ENCODE measurements at places on chromosomes 4 and X.

DNA sequence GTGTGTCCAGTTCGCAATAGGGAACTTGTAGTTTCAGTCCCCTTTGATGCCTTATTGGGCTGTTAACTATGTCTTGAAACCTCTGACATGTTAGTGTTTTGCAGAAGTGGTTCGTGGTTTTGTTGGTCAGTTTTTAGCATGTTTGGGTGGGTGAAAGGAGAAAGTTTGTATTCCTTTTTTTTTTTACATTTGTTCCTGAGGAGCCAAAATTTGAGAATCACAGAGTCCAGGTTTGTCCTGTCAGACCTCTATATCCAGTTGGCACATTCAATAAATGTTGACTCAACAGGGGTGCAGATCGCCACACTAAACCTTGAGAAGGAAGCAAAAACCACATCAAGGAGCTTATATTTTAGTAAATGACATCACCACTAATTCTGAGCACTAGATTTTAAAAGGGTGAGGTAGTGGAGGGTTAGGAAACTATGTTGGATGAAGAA, 26.2 kb downstream of the DLG3 start:
- DNase-seq: no peak

DNA sequence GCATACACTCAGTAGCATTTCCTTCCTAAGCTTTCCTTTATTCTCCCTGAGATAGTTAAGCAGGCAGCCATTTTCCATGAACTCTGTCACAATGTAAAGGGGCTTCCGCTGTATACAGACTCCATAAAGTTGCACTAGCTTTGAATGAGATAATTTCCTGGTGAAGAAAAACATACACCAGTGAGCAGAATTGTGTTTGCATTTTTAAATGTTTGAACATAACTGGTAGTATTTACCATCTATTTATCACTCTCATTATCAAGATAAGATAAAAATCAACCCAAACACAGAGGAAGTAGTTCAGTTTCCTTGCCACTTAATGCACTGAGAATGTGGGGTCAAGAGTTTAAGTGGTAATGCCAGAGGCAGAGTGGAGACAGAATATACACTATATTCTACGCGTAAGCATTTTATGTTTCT, 54.1 kb downstream of the TXK start:
- no peak for DNase-seq

- no peak for DNase-seq
Measured at GRCh38 chrX:16023790-16024734, 99.3 kb upstream of the GRPR start.

DNA sequence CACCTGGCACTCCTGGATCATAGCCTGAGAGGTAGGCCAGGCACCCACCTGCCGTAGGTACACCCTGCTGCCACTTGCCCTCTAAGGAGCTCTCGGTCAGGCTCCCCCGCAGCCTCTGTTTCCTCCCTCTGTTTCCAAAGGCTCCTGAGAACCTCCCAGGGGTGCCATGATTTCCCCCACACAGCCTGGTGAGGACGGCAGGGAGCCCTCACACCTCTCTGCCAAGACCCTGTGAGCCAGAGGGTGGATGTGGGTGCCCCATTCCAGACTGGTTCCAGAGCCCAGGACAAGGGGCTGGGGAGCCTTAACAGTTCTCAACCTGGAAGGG, 1.6 kb upstream of the ABLIM2 start:
- no peak for DNase-seq

GRCh38 chr4:142832022-142832421, 14.1 kb downstream of the INPP4B start:
- DNase-seq: no peak

DNA sequence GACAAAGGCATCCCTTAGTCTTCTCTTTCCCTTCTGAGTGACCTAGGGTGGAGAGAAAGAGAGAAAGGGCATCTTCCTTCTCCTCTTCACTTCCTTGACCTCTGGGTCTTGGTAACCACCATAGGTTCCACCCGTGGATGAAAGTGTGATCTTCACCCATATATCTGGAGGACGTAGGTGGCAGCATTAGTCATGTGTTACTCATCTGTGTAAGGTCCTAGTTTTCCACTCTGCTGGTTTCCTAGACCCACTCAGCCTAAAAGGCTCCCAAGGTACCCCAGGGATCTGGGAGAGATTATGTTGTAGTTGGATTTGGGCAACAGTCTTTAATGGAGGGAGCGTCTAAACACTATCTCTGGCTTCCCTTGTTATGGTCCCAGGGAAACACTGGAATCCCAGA, 45.5 kb upstream of the RAB9B start:
- DNase-seq: no peak

DNA sequence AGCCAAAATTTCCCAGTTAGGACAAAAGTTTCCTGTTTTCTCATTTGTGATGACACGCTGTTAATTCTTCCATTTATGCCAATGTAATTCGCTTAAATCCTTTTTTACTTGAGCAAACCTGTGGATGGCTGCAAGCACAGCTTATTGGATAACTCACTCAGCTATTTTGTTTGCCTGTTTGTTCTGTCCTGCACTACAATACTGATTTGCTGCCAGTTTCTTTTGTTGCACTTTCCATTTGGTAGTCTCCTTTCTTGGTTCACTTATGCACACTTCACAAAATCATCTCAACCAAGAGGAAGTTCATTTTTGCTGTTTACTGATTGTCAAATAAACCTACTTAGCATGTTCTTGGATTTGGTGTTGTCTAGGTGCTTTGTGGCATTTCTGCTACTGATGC, 40.3 kb downstream of the MFAP3L start:
- no peak for DNase-seq

- DNase-seq: no peak
Measured at GRCh38 chr4:10186228-10187214, 69.9 kb upstream of the WDR1 start.

- DNase-seq: no peak
Measured at GRCh38 chrX:120457766-120458180, 11.3 kb downstream of the LAMP2 start.

DNA sequence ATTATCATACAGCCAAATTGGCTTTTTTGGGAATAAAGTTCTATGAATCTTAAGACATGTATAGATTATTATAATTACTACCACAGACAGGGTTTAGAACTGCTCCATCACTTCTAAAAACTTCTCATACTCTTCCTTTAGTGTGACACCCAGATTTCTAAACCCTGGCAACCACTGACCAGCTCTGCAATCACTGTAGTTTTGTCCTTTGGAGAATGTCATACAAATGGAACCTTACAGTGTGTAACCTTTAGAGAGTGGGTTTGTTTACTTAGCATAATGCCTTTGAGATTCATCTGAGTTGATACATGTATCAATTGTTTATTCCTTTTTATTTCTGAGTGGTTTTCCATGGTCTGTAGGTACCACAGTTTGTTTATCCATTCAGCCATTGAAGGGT, 95.0 kb downstream of the TMEM164 start:
- DNase-seq: no peak

DNA sequence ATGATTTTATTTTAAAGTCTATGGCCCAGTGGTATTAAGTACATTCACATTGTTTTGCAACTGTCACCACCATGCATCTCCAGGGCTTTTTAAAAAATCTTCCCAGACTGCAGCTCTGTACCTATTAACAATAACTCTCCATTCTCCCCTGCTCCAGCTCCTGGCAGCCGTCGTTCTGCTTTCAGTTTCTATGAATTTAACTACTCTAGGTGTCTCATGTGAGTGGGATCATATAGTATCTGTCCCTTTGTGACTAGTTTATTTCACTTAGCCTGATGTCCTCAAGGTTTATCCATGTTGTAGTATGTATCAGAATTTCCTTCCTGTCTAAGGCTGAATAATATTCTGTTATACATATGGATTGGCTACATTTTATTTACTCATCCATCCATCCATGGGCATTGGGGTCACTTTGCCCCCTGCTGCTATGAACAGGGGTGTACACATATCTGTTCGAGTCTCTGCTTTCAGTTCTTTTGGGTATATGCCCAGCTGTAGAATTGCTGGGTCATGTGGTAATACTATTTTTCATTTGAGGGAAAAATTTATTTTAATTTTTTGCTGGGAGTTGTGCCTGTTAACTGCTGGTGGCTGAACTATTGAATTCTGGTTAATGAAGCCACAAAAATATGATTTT, 131.3 kb downstream of the ARHGAP10 start:
- no peak for DNase-seq

DNA sequence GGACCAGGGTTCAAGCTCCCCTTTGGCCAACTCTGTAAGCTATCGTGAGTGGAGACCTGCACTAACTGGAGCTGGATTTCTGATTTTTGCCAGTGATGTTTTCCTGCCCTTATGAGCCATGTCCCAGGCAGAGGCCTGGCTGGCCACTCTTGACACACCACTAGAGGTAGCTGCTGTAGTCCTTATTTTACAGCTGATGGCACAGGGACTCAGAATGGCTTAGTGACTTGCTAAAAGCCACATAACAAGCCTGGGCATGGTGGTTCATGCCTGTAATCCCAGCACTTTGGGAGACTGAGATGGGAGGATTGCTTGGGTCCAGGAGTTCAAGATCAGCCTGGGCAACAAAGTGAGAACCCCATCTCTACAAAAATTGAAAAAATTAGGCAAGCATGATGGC, 33.4 kb downstream of the CYTL1 start:
- no peak for DNase-seq

GRCh38 chrX:7076245-7076661, 71.3 kb upstream of the STS start:
- no peak for DNase-seq

DNA sequence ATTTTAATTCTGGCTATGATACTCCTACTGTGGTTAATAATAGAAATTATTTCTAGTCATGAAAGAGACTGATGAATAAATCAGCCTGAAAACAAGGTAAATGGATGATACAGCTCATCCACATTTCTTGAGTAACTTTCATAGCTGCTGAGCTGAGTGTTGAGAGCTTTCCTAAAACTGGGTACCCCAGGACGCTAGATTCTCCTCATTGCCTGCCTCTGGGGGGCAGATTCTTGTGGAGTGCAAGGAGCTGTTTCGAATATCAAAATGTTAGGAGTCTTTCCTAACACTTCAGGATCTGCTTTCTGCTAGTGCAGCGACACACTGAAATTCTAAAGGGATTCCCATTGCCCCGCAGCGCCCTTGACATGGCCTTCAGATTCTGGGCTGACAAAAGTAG, 2.1 kb downstream of the MND1 start:
- no peak for DNase-seq

DNA sequence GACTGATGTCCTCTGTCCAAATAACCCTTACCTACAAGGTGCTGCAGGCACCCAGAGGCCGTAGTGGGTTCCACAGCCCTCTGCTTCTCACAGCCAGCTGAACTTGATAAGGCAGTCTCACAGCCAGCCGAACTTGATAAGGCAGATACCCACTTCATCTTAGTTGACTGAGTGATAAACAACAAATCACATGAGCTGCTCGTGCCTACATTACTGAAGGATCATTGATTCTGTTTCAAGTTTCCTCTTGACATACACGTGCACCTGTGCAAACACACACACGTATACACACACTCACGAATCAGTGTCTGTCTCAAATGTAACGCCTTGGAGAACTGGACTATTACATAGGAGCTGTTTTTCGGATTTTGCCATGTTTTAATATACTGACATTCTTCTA, 276.3 kb downstream of the DCTD start:
- DNase-seq: no peak

GRCh38 chr4:105936901-105937300, 41.6 kb downstream of the NPNT start:
- DNase-seq: no peak

DNA sequence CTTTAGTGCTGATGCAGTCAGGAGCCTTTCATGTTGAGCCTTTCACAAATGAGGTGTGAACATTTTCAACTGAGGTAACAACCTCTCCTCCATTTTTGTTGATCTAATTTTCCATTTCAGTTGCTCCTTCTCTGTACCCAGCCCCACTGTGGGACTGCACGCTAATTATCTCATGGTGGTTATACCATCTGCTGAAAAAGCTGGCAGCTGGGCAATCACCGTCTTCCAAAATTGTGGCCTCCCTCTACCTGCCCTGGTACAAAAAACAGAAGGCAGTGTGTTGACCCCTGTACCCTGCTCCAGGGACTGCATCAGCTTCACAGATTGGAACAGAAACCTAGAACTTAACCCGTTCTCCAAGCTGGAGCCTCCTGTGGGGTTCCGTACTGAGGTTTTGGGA, 72.4 kb upstream of the LONRF3 start:
- no peak for DNase-seq

DNA sequence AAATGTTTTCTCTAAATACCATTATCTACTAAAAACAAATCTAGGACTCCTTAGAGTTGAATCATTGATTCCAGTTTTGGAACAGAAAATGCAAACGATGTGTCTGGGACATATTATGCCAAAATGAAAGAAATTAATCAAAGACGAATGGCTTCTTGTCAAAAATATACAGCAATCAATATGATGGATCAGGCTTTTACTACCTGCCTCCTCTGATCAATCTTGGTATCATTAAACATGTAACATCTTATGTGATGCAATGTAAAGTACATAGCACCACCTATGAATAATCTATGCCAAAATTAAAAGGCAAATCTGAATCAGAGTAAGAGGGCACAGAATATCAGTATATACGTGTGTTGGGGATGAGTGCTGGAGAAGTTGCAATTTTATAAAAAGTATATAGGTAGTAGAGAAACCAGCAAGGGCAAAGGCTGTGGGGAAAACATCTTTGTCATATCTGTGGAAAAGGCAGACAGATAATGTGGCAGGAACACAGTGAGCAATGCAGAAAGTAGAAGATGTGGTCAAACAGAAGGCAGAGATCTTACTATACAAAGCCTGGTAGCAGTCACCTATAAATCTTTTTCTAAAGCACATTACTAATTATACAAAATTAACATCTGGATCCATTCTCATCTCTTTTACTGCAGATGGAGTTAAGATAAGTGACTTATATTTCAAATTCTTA, 152.7 kb downstream of the ANTXR2 start:
- DNase-seq: no peak

DNA sequence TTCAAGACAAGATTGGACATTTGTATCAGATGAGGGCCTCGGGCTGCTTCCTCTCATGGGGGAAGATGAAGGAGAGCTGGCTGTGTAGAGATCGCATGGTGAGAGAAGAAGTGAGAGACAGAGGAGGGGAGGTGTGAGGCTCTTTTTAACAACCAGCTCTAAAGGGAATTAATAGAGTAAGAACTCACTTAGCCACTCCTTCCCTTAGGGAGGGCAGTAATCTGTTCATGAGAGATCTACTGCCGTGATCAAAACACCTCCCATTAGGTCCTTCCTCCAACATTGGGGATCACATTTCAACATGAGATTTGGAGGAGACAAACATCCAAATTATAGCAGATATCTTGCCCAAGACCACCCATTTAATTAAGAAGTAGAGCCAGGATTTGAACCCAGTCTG, 97.0 kb downstream of the ARX start:
- no peak for DNase-seq

DNA sequence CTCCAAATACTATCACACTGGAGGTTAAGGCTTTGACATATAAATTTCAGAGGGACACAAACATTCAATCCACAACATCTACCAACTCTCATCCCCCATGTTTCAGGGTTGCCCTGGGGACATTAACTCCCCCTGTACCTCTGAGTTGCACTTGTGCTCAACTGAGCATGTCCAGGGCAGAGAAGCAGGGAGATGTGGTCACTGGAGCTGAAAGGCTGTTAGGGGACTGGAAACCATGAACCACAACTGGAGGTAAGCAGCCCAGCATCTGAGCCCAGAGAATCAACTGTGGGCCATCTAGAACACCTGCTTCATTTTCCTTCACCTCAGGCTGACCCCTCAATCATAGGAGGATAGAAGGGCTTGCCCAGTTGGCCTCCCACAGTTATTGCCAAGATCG, 641.1 kb downstream of the MID1IP1 start:
- no peak for DNase-seq

All from nephron progenitor cell (in vitro differentiated cells).